ENCODE measurements at places on chromosomes 1 and 21.

DNA sequence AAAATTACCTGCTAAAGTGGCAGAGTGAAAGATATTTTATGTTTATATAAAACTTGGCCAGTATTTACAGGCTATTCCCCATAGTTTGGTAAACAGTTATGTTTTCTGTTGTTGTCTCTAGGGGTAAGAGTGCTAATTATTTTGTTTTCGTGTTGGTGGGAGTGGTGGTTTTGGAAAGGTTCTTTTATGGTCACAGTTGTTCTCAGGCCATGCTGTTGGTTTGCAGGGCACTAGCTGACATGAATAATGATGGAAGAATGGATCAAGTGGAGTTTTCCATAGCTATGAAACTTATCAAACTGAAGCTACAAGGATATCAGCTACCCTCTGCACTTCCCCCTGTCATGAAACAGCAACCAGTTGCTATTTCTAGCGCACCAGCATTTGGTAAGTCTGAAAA, 92.5 kb downstream of the ITSN1 start:
- no peak for DNase-seq

- no peak for DNase-seq
Observed at GRCh38 chr1:205434738-205435137, 12.9 kb upstream of the LEMD1 start.

DNA sequence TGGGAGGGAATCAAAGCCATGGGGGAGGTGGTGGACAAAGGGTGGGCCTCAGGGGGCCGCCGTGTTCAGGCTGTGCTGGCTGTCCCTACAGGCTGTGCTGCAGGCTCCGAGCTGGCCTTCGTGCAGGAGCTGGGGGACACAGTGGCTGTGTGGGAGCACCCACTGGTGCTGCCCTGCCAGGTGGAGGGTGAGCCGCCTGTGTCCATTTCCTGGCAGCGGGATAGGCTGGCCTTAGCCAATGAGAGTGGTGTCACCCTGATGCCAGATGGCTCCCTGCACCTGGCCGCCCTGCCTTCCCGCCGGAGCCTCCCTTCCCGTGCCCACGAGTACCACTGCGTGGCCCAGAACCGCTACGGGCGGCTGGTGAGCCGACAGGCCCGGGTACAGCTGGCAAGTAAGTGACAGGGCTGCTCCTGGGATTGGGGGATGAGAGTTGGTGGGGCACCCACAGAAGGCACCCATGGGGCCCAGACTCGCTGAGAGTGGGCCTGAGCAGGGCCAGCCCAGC, 20.2 kb downstream of the SLC27A3 start:
- DNase-seq, result no peak

DNA sequence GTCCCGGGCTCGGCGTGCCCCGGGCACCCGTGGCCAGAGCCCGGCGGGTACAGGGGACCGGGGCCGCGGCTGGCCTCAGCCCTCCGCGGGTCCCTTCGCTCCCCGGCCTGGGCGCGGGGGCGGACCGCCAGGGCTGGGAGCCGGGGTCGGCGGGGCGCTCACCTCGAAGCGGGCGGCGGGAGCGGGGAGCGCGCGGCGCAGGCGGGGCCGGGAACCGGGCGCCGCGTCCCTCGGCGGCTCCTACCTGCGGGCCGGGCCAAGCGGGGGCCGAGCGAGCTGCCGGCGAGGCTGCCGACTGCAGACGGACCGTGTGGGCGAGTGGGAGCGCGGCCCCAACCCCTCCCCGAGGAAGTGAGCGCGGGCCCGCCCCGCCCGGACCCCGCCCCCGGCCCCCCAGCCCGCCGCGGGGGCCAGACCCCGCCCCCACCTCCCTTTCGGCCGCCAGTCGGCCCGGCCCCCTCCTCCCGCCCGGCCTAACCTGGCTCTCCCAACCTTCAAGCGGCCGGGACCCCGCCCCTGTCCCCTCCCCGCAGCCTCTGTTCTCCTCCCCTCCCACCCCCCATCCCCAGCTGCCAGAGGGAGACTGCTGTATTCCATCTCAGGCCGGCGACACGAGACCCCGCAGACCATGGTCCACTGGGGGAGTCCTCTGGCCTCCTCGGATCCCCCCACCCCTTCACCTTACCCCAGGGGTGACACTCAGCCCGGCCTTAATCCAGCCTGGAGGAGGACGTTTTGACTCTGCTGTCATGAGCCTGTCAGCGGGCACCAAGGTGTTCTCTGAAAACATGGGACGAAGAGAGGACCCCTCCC, at the start of gene FHL3:
TSS of gene FHL3 (minus strand) at position 320 of the 813 bp plus-strand sequence. CDS start 6,102 bp downstream, outside the sequence.
- DNase-seq, result peak; percentile 35

- DNase-seq, result no peak
Observed at GRCh38 chr1:56469640-56470371, 109.6 kb downstream of the PLPP3 start.

- DNase-seq, result no peak
Observed at GRCh38 chr21:41158026-41158425, 9.9 kb upstream of the BACE2 start.
